Airway epithelial cell (primary cell): ENCODE measurements at places on chromosomes 5 and 9. TPM values are rescaled to one million over a fixed set of nuclear protein-coding genes. Genes with fewer than 3 reads are reported as not detected.

SLC31A2 gene
- 25.4 and 26.0 TPM in 2 replicates for total RNA-seq

NRARP gene
- total RNA-seq, result 14.6 and 30.0 TPM in 2 replicates

GHR gene
- total RNA-seq, result 0.42 TPM in 2 replicates

SLC34A1 gene
- total RNA-seq, result not detected in 2 replicates

WDR38 gene
- total RNA-seq, result not detected in 2 replicates

GPX8 gene
- total RNA-seq, result 26.2 and 35.0 TPM in 2 replicates

PIP5K1B gene
- total RNA-seq, result 0.28 and 0.37 TPM in 2 replicates

BARHL1 gene
- total RNA-seq, result not detected in 2 replicates

OR2V2 gene
- total RNA-seq, result not detected in 2 replicates

KIF27 gene
- 1.1 and 1.8 TPM in 2 replicates for total RNA-seq

TMEM167A gene
- 39.5 and 46.9 TPM in 2 replicates for total RNA-seq

RMRP gene
- 4,407 and 7,542 TPM in 2 replicates for total RNA-seq

ZBTB5 gene
- total RNA-seq, result 9.5 and 9.7 TPM in 2 replicates

GLIPR2 gene
- 1.9 and 2.0 TPM in 2 replicates for total RNA-seq

ZDHHC11B gene
- 0.07 TPM in 1 of 2 replicates, not detected in the other for total RNA-seq

PCDHGC4 gene
- total RNA-seq, result 0.05 and 0.21 TPM in 2 replicates

SLC23A1 gene
- total RNA-seq, result not detected in 2 replicates

PCDHA7 gene
- not detected in 2 replicates for total RNA-seq

NTNG2 gene
- 0.07 TPM in 1 of 2 replicates, not detected in the other for total RNA-seq

RHOBTB3 gene
- total RNA-seq, result 36.6 and 48.9 TPM in 2 replicates

GRM6 gene
- not detected in 2 replicates for total RNA-seq

HAPLN1 gene
- total RNA-seq, result not detected in 2 replicates

PNPLA7 gene
- 0.09 and 0.28 TPM in 2 replicates for total RNA-seq

PCDHGA6 gene
- 0.37 and 0.63 TPM in 2 replicates for total RNA-seq

ALDOB gene
- not detected in 2 replicates for total RNA-seq

MARCOL gene
- total RNA-seq, result not detected in 2 replicates

IFNA21 gene
- total RNA-seq, result not detected in 2 replicates

RASGRF2 gene
- total RNA-seq, result 1.1 and 1.3 TPM in 2 replicates

PHF24 gene
- total RNA-seq, result under 0.01 and 0.23 TPM in 2 replicates

HMMR gene
- total RNA-seq, result 26.5 and 34.5 TPM in 2 replicates

GAPT gene
- not detected in 2 replicates for total RNA-seq

FSTL4 gene
- 0.33 and 0.99 TPM in 2 replicates for total RNA-seq

ITGA1 gene
- total RNA-seq, result 0.79 and 0.92 TPM in 2 replicates

ENDOG gene
- 48.5 and 53.8 TPM in 2 replicates for total RNA-seq

EGFLAM gene
- 2.5 TPM in 1 of 2 replicates, not detected in the other for total RNA-seq

FUT7 gene
- not detected in 2 replicates for total RNA-seq

STKLD1 gene
- total RNA-seq, result 0.79 TPM in 1 of 2 replicates, not detected in the other

DCTN4 gene
- total RNA-seq, result 25.8 and 32.9 TPM in 2 replicates

NEUROG1 gene
- total RNA-seq, result not detected in 2 replicates

MGAT4B gene
- total RNA-seq, result 108 and 116 TPM in 2 replicates

FAT2 gene
- total RNA-seq, result 121 and 180 TPM in 2 replicates

PCDHGA5 gene
- total RNA-seq, result 0.05 and 0.07 TPM in 2 replicates

QRFP gene
- not detected in 2 replicates for total RNA-seq

PCDHA12 gene
- total RNA-seq, result not detected in 2 replicates

NAIF1 gene
- 8.2 and 10.0 TPM in 2 replicates for total RNA-seq

CORO2A gene
- 19.0 and 28.4 TPM in 2 replicates for total RNA-seq

JAKMIP2 gene
- 0.14 TPM in 2 replicates for total RNA-seq

RXRA gene
- total RNA-seq, result 40.1 and 65.9 TPM in 2 replicates

SARDH gene
- 0.21 and 0.79 TPM in 2 replicates for total RNA-seq

DBH gene
- not detected in 2 replicates for total RNA-seq

SLC46A2 gene
- total RNA-seq, result not detected in 2 replicates

ACTL7A gene
- total RNA-seq, result not detected in 2 replicates
